AG04450 (cell line): ENCODE measurements at places on chromosomes 4 and X.

DNA sequence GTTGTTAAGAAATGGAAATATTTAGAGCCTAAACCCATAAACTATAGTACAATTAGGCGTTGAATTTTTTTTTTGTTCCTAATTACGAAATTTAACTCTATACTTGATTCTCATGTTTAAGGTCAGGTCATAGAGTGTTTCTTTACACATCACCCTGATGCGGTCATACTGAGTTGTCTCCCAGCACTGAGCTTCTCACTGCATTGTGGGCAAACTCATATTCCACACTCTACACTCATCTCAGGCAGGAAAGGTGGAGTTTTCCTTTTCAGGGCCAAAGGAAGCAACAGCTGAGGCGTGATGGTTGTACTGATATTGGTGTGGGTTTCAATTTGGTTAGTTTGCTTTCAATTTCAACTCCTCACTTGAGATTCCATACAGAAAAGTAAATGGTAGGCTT, 75.4 kb downstream of the FAT4 start:
- DNase-seq, result peak; percentile 41

DNA sequence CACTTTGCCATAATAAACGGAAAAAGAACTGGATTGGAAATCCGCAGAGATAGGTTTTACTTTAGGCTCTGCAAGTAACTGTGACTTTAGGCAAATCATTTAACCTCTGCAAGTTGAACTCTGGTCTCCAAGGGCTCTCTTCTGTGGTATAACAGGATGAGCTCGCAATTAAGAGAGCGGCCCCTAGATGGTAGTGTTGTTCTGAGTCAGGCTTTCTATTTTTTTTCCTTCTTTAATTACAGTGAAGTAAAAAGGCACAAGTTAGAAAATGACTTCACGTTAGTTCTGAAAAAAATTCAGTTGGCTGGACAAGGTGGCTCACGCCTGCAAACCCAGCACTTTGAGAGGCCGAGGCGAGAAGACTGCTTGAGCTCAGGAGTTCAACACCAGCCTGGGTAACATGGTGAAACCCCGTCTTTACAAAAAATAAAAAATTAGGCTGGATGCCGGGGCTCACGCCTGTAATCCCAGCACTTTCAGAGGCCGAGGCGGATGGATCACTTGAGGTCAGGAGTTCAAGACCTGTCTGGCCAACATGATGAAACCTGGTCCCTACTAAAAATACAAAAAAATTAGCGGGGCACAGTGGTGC, 18.0 kb downstream of the RPS3A start:
- DNase-seq, result peak; percentile 24

- DNase-seq, result no peak
These were observed 164.2 kb downstream of the CBR4 start for GRCh38 chr4:168845897-168846296.

GRCh38 chr4:24423670-24424069, 160.7 kb downstream of the DHX15 start:
- DNase-seq, result no peak

DNA sequence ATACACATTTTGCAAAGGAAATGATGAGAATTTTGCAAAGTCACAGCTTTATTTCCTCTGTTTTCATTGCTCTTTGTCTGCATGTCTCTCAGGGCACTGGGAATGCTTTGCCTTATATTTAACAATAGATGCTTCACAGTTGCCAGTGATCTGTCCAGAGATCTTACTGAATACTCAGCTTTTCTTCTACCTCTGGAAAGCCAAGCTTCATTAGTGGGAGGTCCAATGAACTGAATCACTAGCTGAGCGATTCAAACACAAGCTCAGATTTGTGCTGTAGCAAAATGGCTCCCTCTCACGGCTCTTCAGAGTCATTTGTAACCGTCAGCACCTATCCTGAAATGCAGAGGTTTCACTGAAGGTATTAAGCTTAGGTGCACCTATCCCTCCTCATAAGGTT, 138.9 kb downstream of the DCLK2 start:
- DNase-seq, result no peak

DNA sequence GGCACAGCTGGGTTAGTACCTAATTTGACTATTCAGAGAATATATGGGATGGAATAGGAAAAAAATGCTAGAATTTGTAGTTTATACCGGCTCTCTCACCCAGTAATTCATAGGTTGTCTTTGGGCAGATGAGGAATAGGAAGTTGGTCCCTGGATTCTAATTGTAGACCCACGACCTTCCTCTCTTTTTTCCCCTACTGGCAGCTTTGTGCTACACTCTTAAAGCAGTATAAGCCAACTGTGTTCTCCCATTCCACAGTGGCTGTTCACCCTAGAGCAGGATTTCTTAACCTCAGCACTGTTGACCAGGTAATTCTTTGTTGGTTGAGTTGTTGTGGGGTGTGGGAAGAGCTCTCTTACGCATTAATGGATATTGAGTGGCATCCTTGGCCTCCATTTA, 92.9 kb downstream of the FNIP2 start:
- DNase-seq, result no peak

DNA sequence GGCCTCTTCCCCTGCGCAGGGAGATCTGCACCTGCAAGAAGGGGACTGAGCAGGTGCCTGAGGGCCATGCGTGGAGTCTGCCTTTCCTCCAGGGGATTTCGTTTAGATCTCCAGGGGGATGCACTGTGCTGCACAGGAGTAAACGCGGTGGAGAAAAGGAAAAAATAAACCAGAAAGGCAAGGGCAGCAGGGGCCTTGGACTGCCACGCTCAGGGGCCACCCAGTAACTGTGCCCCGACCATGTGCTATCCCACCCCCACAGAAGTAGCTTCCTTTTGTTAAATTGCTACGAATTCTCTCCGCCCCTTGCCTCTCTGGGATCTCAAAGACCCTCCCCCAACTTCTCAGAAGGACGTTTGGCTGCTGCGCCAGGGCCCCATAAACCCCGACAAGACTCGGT, 17.2 kb upstream of the HMX1 start:
- DNase-seq, result no peak

- no peak for DNase-seq
These were observed 642.1 kb upstream of the TENM3 start for GRCh38 chr4:181601103-181601502.

DNA sequence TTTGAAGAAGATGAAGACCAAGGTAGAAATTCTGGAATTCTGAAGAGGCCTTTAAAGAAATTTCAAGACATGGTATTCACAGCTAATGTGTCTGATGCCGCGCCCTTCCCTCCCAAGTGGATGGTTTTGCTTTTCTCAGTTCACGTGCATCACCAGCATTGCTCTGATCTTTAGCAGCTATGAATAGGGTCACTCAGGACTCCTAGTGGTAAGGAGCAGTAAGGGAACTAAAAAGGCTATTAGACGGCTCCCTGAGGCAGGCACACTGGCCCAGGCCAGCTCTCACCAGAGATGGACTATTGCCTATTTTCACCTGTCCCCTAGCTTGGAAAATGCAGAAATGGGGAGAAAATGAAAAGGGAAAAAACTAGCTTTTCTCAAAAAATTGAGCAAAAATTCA, 447.5 kb upstream of the RASGEF1B start:
- no peak for DNase-seq

- DNase-seq, result no peak
These were observed 122.4 kb downstream of the FNIP2 start for GRCh38 chr4:158891256-158891655.

- no peak for DNase-seq
These were observed 94.4 kb downstream of the HHIP start for GRCh38 chr4:144740316-144740715.
